ENCODE measurements at places on chromosomes 1 and 21. TPM values are rescaled to one million over a fixed set of nuclear protein-coding genes. Genes with fewer than 3 reads are reported as not detected.

Gene TMEM82
- polyA plus RNA-seq: not detected

Gene FAM72D
- polyA plus RNA-seq: 0.98 TPM

Gene ELF3
- 0.21 TPM for polyA plus RNA-seq

Gene IL10
- polyA plus RNA-seq: not detected

Gene PCBP3
- 2.1 TPM for polyA plus RNA-seq

Gene DIO1
- not detected for polyA plus RNA-seq

Gene LRP8
- 10.5 TPM for polyA plus RNA-seq

Gene ITGB2
- polyA plus RNA-seq: not detected

Gene CXADR
- 0.01 TPM for polyA plus RNA-seq

Gene SLC6A17
- polyA plus RNA-seq: 1.6 TPM

Gene LIN28A
- not detected for polyA plus RNA-seq

Gene ARF1
- 933 TPM for polyA plus RNA-seq

Gene ZCCHC17
- polyA plus RNA-seq: 51.0 TPM

Gene PTPRU
- 12.8 TPM for polyA plus RNA-seq

Gene HSF2BP
- polyA plus RNA-seq: 1.2 TPM

Gene SAMSN1
- not detected for polyA plus RNA-seq

Gene SHISA4
- 36.9 TPM for polyA plus RNA-seq

Gene SELP
- not detected for polyA plus RNA-seq

Gene TGFBR3
- polyA plus RNA-seq: 8.3 TPM

Gene SLAMF9
- not detected for polyA plus RNA-seq

Gene EDARADD
- not detected for polyA plus RNA-seq

Gene RGSL1
- polyA plus RNA-seq: not detected

Gene GJC2
- polyA plus RNA-seq: 0.92 TPM

Gene MSH4
- 0.05 TPM for polyA plus RNA-seq

Gene TMPRSS15
- not detected for polyA plus RNA-seq

Gene GPR3
- polyA plus RNA-seq: 1.0 TPM

Gene ADORA1
- polyA plus RNA-seq: 2.4 TPM

Gene HHIPL2
- polyA plus RNA-seq: 0.32 TPM

Gene PIK3R3
- 1.5 TPM for polyA plus RNA-seq

Gene RHBG
- not detected for polyA plus RNA-seq

Data from BJ (cell line).